AG10803 (cell line): ENCODE measurements at places on chromosomes 6 and 20.
A peak's percentile ranks its signal among the peaks of the same experiment; 100 is the strongest.

GRCh38 chr6:132392792-132393191 lies 8.5 kb downstream of the MOXD1 start:
- no peak for DNase-seq

- DNase-seq: peak; percentile 33
Measured at GRCh38 chr6:11398451-11399326, 138.9 kb upstream of the TMEM170B start.

GRCh38 chr20:57999465-58000111 lies 228.9 kb downstream of the ANKRD60 start:
- DNase-seq: no peak

GRCh38 chr6:168377856-168378832 lies 58.6 kb upstream of the DACT2 start:
- DNase-seq: no peak

DNA sequence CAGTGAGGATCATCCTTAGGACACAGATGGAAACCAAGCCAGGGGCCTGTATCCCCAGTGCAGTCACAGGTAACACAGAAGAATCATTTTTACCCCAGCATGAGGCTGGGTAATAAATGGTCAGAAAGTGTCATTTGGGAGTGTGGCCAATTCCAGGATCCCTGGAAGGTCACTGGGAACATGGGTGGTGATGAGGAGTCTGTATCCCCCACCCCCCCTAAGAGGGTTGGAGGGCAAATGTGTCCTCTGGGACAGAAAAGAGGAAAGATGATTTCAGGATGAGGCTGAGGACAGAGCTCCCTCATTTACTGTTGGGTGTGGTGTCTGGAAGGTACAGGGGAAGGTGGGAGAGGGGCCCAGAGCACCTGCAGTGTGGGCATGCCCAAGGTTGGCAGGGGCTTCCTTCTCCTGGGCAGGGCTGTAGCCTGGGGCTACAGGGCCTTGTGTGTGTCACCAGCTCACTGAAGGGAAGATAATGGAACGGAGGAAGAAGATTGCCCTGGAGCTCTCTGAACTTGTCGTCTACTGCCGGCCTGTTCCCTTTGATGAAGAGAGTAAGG lies 34.5 kb downstream of the PLCG1 start:
- DNase-seq: no peak

DNA sequence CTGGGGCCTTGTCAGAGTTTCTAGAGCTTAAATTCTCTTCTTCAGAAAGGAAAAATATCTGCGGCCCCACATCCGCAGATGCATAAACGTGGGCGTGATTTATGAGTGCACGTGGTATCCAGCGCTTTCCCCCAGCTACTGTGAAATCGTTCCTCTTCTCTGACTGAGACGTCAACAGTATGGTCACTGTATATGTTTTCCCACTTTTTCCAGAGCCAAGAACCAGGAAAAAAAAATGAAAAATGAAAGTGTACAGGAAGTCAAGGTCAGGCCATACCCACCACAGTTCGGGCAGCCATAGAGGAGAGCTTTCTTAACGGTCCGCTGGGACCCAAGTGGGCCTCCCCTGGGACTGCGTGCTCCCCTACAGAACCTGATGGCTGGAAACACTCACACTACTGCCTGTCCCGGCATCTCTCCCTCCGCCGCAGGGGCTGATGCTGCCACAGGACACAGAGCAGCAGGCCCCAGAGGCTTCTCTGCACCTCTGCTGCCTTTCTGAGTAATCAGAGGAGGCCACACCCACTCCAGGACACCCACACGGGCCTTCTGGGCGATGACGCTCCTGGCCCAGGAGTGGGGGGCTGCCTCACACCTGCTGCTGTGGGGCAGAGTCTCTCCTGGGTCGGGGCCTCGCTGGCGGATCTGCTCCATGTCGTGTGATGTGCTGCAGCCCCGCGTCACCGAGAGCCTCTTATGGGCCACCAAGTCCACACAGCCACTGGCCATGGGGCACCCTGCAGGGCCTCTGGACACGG lies 16.4 kb upstream of the STX16 start:
- DNase-seq: no peak

- no peak for DNase-seq
Measured at GRCh38 chr6:43744931-43745727, 24.9 kb upstream of the VEGFA start.

DNA sequence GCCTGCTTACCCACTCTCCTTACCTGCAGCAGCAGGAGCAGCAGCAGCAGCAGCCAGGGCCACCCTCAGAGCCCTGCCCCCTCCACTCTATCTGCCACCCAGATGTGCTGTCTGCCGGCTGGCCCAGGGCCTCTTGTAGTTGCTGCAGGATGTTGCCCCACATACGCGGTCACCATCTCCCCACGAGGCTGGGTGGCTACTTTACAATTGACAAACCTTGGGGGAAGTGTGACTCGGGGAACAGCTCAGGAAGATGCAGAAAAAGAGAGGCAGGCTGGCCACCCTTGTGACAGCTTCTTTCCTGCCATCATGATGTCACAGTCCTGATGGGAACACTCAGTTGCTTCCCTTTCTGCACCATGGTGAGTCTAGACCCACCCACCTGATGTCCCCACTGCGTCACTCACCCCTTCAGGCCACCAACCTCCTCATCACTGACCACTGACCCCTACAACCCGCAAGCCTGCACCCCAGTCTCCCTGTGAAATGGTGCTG lies 14.5 kb downstream of the TREM1 start:
- DNase-seq: no peak

GRCh38 chr6:119978274-119978889 lies 628.8 kb upstream of the MAN1A1 start:
- DNase-seq: peak; percentile 51

DNA sequence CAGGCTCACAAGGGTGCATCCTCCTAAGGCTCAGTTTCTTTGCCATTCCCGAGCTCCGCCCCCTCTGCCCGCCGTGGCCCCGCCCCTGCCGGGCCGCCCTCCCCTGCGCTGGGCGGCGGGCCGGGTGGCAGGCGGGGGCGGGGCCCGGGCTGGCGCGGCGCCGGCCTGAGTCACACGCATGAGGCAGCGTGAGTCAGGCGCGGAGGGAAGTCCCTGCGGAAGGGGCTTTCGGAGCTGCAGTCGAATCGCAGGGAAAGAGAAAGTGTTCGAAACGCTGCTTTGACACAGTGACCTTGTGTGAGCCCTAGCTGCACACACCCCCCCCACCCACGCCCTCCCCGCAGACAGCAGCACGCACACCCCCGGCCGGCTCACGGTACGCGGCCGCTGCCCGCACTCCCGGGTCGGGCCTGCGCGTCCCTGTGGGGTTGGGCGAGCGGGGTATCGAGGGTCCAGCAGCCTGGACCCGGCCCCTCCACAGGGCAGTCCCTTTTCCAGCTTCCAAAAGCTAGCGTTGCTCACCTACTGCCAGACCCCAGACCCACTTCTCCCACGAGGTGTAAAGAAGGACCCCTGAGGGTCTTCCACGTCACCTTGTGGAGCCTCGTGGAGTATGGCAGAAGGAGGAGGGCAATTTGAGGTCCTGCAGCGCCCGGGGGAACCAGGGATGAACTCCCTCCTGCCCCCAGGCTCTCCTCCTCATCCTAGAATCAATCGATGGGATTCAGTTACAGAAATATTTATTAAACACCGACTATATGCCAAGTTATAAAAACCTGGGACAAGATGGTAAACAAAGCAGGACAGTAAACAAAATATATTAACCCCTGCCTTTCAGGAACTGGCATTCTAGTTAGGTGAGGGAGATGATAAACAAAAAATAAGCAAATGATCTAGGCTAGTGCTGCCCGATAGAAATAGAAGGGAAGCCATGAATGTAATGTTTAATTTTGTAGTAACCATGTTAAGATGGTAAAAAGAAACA lies 12.4 kb upstream of the HMGA1 start:
- DNase-seq: peak; percentile 90

- DNase-seq: no peak
Measured at GRCh38 chr6:106397431-106397830, 36.9 kb downstream of the CRYBG1 start.

DNA sequence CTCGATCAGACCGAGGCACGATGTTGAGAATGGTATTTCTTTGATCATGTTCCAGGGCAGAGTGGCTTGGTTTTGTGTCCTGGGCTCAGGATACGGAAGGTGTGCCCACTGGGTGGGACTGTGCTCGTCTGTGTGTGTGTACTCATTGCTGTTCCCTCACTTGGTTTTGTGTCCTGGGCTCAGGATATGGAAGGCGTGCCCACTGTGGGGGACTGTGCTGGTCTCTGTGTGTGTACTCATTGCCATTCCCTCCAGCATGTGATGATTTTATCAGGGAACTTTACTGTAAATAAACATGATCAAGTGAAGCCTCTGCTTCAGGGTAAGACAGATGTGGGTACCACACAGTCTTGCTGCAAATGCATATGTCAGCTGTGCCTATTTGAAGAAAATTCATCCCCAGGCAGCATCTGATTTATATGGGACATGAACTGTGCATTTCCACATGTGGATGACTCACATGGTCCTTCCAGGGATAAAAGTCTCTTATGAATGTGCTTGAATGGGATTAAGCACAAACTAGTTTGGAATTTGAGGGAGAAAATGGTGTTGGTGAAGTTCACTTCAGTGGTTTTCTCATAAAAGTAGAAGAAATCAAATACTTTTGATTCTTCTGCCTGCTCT lies 274.3 kb downstream of the QKI start:
- DNase-seq: no peak

GRCh38 chr6:63571361-63572043 lies 778 bp upstream of the LOC128125822 start:
- DNase-seq: peak; percentile 71

DNA sequence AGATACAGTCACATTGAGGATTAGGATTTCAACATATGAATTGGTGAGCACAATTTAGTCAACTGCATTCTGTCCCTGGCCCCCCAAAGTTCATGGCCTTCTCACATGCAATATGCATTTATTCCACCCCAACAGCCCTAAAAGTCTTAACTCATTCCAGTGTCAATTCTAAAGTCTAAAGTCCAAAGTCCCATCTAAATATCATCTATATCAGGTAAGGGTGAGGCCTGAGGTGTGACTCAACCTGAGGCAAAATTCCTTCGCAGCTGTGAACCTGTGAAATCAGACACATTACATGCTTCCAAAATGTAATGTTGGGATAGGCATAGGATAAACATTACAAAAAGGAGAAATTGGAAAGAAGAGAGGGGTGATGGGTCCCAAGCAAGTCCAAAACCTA lies 27.8 kb downstream of the CLIC5 start:
- DNase-seq: no peak

DNA sequence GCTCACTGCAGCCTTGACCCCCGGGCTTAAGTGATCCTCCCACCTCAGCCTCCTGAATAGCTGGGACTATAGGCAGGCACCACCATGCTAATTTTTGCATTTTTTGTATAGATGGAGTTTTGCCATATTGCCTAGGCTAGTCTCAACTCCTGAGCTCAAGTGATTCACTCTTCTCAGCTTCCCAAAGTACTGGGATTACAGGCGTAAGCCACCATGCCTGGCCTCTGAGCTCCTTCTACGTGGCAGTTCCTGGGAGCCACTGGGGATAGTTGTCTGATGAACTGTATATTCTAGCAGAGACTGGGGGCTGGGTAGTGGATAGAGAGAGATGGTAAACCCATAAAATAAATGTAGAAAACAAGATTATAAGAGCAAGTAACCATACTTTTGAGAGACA lies 26.1 kb downstream of the IYD start:
- DNase-seq: no peak

DNA sequence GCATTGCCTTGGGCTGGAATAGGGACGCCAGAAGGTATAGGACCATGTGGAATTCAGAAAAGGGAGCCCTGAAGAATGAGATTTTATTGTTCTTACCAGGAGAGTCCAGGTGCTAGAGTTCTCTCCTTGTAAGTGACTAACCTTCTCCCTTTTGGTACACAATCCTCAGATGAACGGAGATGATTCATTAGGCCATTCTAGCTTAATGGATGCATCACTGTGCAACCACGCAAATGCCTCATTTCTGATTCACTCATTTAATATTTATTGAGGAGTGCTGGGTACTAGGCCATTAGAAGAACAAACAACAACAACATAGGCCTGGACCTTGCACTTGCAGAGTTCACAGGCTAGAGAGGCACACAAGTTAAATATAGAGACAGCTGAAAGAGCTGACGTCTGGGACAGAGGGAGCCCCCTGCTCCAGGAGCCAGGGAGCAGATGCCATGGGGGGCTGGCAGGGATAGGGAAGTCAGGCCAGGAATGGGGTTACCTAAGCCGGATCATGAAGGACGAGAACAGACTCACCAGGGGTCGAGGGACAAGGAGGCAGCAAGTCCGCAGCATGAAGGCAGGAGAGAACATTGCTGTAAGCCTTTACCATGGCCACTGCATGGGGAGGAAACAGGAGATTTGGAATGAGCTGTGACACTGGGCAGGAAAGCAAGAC lies 179.5 kb upstream of the AKAP12 start:
- peak; percentile 88 for DNase-seq

- DNase-seq: no peak
Measured at GRCh38 chr20:57620274-57620990, at the start of gene ZBP1. ZBP1 (minus strand) TSS chr20:57620426; CDS start chr20:57620295, 131 bp downstream.

DNA sequence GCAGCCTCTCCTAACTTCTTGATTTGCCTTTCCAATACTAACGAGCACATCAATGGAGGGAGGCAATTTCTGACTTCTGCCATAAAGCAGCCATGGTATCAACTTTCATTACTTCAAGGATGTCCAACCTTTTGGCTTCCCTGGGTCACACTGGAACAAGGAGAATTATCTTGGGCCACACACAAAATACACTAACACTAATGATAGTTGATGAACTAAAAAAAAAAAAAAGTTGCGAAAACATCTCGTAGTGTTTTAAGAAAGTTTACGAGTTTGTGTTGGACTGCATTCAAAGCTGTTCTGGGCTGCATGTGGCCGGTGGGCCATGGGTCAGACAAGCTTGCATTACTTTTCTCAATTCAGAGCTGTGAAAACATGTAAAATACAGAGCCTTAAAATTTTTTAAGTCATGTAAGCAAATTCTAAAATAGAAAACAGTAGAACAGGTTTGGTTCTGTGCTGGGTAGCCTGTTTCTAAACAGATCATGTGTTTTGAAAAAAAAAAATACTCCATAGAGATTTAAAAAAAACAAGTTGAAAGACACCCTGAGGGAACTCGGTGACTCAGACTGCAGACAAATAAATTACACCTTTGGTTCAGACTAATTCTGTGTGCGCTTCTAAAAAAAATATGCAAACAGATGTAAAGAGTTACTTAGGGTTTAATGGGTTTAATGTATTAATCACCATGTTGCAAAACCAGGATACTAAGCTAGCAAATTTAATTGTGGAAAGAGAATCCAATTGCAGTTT lies 43.6 kb upstream of the SLC22A23 start:
- peak; percentile 86 for DNase-seq
